ENCODE measurements at places on chromosomes 7 and 10.

DNA sequence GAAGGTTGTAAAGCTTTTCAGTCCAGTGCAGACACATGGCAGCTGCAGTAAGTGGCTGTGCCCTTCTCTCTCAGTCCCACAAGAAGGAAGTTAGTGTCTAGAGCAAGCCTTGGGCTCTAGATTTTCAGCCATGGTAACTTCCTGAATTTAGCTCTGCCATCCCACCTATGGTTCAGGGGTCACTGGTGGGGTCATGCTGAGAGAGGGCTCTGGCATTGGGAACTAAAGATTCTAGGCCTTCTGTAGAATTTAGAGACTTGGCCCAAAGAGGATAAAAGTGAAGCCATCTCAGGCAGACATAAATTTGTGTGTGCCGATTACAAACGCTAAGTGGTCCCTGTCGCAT is 113.5 kb downstream of the COL13A1 start:
- no peak for DNase-seq

DNA sequence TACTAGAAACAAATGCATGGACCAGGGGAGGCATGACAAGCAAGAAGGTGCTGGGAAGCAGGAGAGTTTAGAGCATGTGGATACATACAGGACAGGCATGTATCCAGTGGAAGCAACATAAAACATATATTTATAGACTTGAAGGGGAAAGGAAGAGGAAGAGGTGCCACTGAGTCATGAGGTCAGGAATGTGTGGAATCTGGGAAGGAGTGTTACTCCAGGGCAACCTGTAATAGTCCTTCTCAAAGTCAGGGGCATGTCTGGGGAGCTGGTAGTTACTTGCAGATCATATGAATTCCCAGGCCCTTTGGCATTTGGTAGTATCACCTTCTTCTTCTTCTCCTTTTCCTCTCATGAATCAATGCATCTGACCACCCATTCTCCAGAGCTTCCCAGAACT is 246.6 kb downstream of the XPNPEP1 start:
- DNase-seq, result no peak

GRCh38 chr10:120076996-120077706 is 184.6 kb downstream of the SEC23IP start:
- DNase-seq, result no peak

GRCh38 chr10:86317949-86318725 is 48.5 kb downstream of the GRID1 start:
- DNase-seq, result no peak

DNA sequence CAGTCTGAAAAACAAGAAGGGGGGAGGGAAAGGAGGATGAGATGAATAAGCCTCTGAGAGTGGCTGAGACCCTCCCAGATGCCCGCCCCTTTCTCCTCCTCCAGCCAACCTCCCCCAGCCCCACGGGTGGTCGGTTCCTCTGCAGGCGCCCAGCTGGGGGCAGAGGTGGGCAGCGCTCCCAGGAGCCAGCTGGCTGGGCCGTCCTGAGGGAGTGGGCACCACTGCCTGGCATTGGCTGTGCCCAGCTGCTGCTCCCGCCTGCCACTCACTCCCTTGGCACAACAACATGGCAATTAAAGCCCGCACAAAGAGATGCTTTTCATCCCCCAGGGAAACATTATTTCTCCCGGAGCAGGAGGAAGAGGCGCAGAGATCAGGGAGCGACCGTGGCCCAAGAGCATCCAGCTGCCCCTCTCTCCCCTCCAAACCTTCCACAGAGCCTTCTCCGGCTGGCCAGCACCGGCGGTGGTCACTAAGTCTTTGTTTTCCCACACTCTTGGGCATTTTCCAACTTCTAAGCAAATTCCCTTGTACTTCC is 107.2 kb downstream of the SPDYE5 start:
- DNase-seq, result no peak

DNA sequence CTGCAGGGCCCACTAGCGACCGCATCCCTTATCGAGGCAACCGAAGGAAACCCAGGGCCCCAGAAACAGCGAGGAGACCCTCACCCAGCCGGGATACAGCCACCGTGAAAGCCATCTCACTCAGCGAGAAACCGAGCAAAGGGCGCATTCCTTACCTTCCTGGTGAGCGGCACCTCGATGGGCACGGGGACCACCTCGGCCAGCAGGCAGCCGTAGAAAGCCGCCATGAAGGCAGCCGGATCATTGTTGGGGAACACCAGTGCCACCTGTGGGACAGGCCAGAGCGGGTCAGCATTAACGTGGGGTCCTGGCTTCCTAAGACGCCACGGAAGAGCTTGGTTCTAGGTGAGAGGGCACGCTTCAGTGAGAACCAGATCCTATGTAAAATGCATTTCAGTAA is 263.7 kb downstream of the ZMYND11 start:
- DNase-seq, result no peak

DNA sequence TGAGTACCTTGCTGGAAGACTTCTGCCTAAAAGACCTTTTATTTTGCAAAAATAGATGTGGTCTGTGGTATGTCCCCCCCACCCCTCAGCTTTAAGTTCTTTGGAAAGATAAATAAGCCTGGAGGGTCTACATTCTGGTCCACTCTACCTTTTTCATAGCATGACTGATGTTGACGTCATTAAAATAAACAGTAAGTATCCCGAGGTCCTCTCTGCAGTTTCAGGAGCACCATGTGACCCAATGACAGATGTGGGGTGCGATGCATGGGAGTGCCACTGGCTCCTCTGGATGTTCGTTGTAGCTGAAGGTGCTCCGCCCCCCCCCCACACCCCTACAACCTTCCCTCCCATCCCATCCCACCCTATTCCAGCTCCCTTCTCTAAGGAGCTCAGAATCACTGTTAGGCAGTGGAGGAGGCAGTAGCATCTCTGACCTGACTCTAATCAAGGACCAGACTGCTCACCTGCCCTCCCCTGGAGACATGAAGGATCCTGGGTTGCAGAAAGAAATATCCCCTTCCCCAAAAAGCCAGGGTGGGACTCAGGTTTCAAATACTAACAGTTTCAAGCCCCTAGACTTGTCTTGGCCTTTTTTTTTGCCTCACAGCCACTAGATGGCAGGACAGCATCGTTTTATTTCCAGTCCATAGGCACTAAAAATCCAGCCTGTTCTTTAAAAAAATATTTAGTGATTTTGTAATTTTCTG is 25.1 kb downstream of the CASP7 start:
- no peak for DNase-seq

DNA sequence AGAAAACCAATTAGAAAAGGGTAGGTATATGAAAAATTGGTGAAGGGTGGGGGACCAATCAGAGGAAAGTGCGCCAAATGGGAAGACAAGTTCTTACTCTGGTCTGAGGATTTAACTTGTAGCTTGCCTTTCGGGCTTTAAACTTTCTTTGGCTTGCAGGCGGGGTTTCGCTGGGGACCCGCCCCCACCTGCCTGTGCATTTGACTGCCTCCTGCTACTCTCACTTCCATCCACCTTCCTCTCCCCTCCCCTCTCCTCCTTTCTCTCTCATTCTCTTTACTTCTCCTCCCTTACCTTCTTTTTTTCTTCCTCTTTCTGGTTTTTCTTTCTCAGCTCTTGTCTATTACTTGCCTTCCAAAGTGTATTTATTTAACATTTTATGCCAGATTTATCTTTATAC is 278.8 kb downstream of the DNAJB9 start:
- no peak for DNase-seq

GRCh38 chr7:95470452-95470851 is 15.3 kb upstream of the ASB4 start:
- DNase-seq, result no peak

DNA sequence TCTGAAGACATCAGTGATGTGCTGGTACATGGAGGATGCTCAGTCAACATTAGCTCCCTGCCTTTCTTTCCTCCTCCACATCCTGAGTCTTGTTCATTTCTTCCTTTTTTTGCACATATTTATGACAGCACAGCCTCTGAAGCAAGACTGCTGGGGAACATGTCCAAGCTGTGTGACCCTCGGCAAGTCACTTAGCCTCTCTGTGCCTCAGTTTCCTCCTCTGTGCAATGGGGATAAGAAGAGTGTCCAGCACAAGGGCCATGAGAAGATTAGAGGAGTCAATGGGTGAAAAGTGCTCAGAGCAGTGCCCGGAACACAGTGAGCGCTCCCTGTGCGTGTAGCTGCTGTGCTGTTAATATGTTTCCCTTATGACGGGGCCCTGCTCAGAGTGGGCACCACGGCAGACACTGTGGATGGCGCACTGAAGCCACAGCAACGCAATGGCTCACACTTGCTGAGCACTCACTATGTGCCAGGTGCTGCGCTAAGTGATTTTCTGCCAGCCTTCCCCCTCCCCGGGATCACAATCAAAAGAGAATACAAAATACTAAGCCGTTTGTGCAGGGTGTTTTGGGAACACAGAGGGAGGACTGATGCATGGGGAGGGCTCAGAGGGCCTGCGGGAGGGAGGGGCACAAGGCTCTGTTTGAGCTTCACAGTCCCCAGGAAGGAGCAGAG is 28.7 kb downstream of the ZCCHC24 start:
- DNase-seq, result no peak

All from activated T-cell treated with anti-CD3 and anti-CD28 coated beads for 48 hours (primary cell).